ENCODE measurements at places on chromosomes 4 and X.

- no peak overlapping the region for H3K4me3 ChIP-seq
- DNase-seq = no peak
- H3K4me1 ChIP-seq = no peaks in the 10 kb centered on the region
- H3K27me3 ChIP-seq = no peaks in the 10 kb centered on the region
- H3K27ac ChIP-seq = no peak overlapping the region
Measured at GRCh38 chrX:110173192-110174175, 144.4 kb downstream of the AMMECR1 start.

- no peak for DNase-seq
- H3K27me3 ChIP-seq = no peaks in the 10 kb centered on the region
- no peaks in the 10 kb centered on the region for H3K4me1 ChIP-seq
- H3K4me3 ChIP-seq = no peak overlapping the region
- no peaks in the 10 kb centered on the region for H3K36me3 ChIP-seq
Measured at GRCh38 chr4:35463251-35463952, 780.9 kb downstream of the ARAP2 start.

GRCh38 chr4:120520761-120521160, 401.8 kb downstream of the PRDM5 start:
- no peak for DNase-seq
- no peak overlapping the region for H3K27ac ChIP-seq
- H3K4me3 ChIP-seq = no peak overlapping the region

- no peak overlapping the region for H3K27ac ChIP-seq
- no peak overlapping the region for H3K4me3 ChIP-seq
- no peaks in the 10 kb centered on the region for H3K4me1 ChIP-seq
- no peak for DNase-seq
- H3K36me3 ChIP-seq = no peaks in the 10 kb centered on the region
- H3K27me3 ChIP-seq = no peaks in the 10 kb centered on the region
Measured at GRCh38 chr4:78019414-78019813, 37.7 kb upstream of the FRAS1 start.

DNA sequence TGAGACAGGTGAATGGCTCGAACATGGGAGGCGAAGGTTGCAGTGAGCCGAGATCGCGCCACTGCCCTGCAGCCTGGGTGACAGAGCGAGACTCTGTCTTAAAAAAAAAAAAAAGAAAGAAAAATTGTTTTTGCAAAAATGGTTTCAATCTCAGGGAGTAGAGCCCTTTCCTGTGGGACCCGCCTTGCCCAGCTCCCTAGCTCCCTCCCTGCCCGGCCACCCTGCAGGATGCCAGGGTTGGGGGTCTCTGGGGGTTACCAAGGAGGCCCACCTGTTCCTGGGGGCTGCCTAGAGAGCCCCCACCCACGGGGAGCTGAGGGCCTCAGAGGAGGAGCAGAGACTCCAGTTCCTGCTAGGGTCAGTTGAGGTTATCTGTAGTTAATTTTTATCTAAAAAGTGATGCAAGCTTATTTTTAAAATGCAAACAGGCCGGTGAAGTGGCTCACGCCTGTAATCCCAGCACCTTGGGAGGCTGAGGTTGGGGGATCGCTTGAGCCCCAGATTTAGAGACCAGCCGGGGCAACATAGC, 18.7 kb upstream of the PLCXD1 start:
- no peak overlapping the region for H3K27ac ChIP-seq
- no peak overlapping the region for H3K4me3 ChIP-seq
- DNase-seq = no peak
- no peaks in the 10 kb centered on the region for H3K27me3 ChIP-seq
- H3K4me1 ChIP-seq = no peaks in the 10 kb centered on the region

DNA sequence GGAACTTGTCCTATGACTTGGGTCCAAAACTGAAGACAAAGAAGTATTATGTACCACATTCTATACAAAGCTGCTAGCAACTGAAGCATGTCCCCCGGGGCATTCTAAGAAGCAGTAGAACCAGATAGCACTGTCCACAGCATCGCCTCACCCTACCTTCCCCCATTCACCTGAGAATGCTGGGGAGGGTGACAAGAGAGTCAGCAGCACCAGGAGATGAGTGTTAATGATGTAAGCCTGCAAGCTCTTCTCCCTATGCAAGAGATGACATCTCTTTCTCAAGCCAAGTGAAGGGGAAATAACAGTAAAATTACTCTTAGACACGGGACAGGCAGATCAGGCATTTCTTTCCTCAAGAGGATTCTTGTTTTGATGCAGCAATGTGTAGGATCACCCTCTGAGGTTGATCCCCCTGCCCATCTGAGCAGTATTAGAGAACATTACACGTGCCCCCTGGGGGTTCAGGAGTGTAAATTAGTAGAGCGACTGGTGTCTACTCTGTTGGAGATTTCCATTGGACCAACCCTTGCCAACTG, 13.9 kb upstream of the TLR1 start:
- H3K36me3 ChIP-seq = no peaks in the 10 kb centered on the region
- no peak for DNase-seq
- H3K4me3 ChIP-seq = no peak overlapping the region

GRCh38 chrX:46178763-46179162, 366.5 kb downstream of the ZNF674 start:
- H3K4me3 ChIP-seq = no peak overlapping the region
- no peaks in the 10 kb centered on the region for H3K36me3 ChIP-seq
- no peak for DNase-seq
- H3K27me3 ChIP-seq = no peaks in the 10 kb centered on the region
- no peak overlapping the region for H3K27ac ChIP-seq
